ENCODE measurements at places on chromosomes 3 and 15. TPM values are rescaled to one million over a fixed set of nuclear protein-coding genes. Genes with fewer than 3 reads are reported as not detected.

RPL32 gene
- 400 TPM for total RNA-seq

ITPKA gene
- 5.7 TPM for total RNA-seq

SNTN gene
- not detected for total RNA-seq

FBN1 gene
- total RNA-seq: 372 TPM

C15orf62 gene
- not detected for total RNA-seq

GRCh38 chr3:38636464-38636863 is 13.0 kb downstream of the SCN5A start:
- no peaks in the 10 kb centered on the region for H3K27me3 ChIP-seq
- peaks cover 16% of the 10 kb centered on the region for H3K4me1 ChIP-seq
- H3K27ac ChIP-seq: no peak overlapping the region
- DNase-seq: no peak
- no peak overlapping the region for H3K4me3 ChIP-seq
- H3K36me3 ChIP-seq: no peaks in the 10 kb centered on the region

DNA sequence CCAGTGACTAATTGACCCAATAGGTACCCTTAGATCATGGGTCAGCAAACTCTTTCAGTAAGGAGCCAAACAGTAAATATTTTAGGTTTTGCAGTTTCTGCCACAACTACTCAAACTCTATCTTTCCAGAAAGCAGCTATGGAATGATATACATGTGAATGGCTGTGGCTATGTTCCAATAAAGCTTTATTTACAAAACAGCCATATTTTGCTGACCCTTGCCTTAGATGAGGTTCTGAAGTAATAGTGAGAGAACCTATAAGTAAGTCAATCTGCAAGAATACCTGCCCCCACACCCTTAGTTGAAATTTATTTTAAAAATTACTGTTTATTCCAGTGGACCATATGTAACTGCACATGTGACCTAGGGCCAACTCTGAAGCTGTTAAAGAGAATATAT is 134.0 kb downstream of the CMSS1 start:
- no peaks in the 10 kb centered on the region for H3K27me3 ChIP-seq
- peaks cover 43% of the 10 kb centered on the region for H3K4me1 ChIP-seq
- H3K36me3 ChIP-seq: no peaks in the 10 kb centered on the region
- peak overlapping the region; percentile 80 for H3K27ac ChIP-seq
- H3K4me3 ChIP-seq: no peak overlapping the region

DNA sequence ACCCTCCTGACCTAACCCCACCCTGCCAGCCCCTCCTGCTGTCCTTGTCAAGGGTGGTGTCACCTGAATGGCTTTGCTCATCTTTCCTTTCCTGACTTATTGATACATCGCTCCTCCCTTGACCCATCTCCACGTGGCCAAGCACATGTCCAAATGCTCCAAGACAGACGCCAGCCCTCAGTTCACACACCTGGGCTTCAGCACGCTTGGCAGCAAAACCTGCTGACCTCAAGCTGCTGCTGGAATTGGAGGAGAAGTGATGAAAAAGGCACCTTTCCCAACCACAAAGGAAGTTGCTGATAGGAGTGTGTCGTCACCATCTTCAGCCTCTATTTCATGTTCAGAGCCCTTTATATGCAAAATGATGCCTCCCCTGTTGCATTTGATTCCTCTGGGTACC is 141.3 kb downstream of the TLE3 start:
- H3K36me3 ChIP-seq: no peaks in the 10 kb centered on the region
- H3K4me3 ChIP-seq: no peak overlapping the region
- no peaks in the 10 kb centered on the region for H3K27me3 ChIP-seq
- no peak for DNase-seq

DNA sequence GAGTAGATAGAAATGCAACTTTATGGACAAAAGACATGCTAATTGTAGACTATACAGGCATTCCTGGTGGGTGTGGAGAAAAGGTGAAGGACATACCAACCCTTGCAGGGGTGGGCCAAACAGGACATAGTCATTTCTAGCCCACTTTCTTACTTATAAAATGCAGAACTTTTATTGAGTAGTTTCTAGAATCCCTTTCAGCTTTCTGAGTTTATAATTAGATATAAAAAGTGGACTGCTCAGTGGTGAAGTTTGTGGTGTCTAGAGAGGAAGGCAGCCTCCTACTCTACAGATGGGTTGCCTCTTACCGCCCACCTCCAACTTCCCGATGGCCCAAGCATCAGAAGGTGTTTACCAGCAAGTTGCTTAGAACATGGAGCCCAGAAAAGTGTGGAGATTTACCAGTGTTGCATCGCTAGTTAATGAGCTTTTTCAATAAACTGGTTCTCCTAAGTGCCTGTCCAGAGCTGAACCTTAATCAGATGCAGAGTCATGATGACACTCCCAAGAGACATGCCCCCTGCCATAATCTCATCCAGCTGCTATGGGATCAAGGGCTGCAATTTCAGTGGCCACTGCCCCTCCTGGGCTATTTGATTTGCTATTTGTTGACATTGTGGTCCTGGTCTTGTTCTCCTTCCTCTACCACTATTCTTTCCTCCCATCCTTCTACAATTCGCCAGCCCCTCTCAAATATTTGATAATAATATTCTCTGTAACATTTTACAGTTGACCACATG is 77.5 kb upstream of the STRIT1 start:
- H3K4me3 ChIP-seq: no peak overlapping the region
- no peaks in the 10 kb centered on the region for H3K27me3 ChIP-seq
- H3K4me1 ChIP-seq: no peaks in the 10 kb centered on the region
- H3K27ac ChIP-seq: no peak overlapping the region

DNA sequence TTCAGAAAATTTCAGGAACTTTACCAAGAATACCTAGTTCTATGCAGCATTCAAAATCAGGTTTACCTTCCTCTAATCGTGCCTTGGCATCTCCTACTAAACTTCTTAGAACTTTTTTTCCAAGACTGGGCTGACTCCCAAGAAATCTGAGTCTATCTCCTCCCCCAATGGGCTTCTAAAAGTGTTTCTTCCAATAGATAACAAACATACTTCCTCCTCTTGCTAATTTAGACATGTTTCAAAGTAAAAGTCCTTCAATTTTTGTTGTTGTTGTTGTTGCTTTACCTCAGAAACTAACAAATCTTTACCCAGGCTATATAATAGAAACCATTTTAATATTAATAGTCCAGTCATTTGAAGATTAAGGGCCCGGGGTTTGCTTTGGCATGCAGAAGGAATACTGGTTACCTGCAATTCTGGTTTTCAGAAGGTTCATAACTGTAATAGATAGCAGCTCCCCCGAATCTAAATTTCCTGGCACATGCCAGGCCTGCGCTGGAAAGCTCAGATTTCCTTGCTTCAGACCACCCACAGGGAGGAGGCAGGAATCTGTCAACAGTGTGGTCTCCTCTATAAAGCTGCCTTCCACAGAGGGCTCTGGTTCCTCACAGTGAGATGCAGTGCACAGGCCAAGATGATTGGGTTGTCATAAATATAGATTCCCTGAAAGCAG is 188.7 kb downstream of the THRB start:
- no peaks in the 10 kb centered on the region for H3K27me3 ChIP-seq
- peak; percentile 78 for DNase-seq
- H3K4me3 ChIP-seq: no peak overlapping the region
- no peaks in the 10 kb centered on the region for H3K36me3 ChIP-seq
- peak overlapping the region; percentile 39 for H3K27ac ChIP-seq
- H3K4me1 ChIP-seq: peaks cover 18% of the 10 kb centered on the region

- H3K4me3 ChIP-seq: no peak overlapping the region
- no peak overlapping the region for H3K27ac ChIP-seq
- no peaks in the 10 kb centered on the region for H3K36me3 ChIP-seq
Measured at GRCh38 chr3:12369029-12369428, 80.2 kb downstream of the PPARG start.

DNA sequence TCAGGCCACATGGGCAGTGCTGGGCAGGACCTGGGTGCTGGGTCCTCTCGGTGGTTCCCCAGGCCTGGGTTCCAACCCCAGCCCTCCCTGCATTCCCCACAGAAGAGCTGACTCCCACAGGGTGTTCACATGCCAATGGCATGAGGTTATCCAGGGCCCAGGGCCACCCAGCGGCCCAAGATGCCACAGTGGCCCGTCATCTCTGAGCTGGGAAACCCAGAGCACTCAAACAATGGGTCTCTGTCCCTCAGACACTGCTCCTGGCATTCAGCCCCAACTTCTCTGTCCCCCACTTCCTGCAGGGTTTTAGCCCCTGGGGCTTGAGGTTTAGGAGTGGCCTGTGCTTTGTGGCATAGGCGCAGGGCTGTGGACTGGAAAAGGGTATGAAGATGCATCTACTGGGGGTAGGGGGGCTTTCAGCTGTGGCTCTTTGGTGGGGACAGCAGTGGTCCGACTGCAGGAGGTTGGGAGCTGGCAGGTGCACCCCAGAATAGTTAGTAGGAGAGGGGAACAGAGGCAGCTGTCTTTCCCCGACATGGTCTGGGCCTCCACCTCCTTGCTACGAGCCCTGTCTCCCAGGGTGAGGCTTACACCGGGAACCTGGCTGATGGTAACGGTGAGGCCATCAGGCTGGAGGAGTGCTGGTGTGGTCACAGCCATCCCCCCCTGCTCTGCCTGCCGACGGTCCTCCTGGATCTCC is 1.7 kb downstream of the CCDC9B start:
- H3K36me3 ChIP-seq: peaks cover 61% of the 10 kb centered on the region
- DNase-seq: peak; percentile 99
- peak overlapping the region; percentile 49 for H3K4me3 ChIP-seq
- H3K4me1 ChIP-seq: peaks cover 97% of the 10 kb centered on the region
- no peaks in the 10 kb centered on the region for H3K27me3 ChIP-seq
- H3K27ac ChIP-seq: peak overlapping the region; percentile 97

DNA sequence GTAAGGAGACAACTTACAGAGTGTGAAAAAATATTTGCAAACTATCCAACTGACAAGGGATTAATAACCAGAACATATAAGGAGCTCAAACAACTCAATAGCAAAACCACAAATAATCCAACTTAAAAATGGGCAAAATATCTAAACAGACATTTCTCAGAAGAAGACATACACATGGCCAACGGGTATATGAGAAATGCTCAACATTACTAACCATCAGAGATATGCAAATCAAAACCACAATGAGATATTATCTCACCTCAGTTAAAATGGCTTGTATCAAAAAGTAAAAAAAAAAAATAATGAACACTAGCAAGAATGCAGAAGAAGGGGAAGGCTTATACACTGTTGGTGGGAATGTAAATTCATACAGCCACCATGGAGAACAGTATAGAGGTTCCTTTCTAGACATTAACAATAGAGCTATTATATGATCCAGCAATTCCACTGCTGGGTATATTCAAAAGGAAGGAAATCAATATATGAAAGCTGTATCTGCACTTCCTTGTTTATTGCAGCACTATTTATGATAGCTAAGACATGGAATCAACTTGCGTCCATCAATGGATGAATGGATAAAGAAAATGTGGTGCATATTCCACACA is 998.6 kb downstream of the NAALADL2 start:
- no peaks in the 10 kb centered on the region for H3K36me3 ChIP-seq
- H3K4me3 ChIP-seq: no peak overlapping the region
- DNase-seq: no peak
- no peaks in the 10 kb centered on the region for H3K4me1 ChIP-seq
- H3K27ac ChIP-seq: no peak overlapping the region

DNA sequence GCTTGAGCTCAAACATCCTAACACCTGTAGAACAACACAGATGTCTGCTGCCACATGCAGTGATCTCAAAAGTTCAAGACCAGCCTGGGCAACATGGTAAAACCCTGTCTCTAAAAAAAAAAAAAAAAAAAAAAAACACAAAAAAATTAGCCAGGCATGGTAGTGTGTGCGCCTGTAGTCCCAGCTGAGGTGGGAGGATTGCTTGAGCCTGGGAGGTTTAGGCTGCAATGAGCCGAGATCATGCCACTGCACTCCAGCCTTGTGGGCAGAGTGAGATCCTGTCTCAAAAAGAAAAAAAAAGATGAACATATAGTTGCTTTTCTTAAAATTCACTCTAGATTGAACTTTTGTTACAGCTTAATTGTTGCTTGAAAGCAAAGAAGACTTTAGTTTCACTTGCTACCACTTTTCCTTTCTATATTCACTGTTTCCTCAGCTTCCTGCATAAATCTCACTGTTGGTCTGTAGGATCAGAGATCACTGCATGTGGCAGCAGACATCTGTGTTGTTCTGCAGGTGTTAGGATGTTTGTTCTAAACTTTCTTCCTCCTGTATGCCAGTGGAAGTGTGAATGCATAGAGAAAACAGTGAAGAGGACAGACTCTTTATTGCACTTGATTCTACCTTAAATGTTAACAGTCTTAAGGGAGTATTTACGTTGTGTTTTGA is 12.6 kb downstream of the RAB11A start:
- DNase-seq: no peak
- no peak overlapping the region for H3K27ac ChIP-seq
- H3K36me3 ChIP-seq: peaks cover 80% of the 10 kb centered on the region
- H3K27me3 ChIP-seq: no peaks in the 10 kb centered on the region
- no peaks in the 10 kb centered on the region for H3K4me1 ChIP-seq

DNA sequence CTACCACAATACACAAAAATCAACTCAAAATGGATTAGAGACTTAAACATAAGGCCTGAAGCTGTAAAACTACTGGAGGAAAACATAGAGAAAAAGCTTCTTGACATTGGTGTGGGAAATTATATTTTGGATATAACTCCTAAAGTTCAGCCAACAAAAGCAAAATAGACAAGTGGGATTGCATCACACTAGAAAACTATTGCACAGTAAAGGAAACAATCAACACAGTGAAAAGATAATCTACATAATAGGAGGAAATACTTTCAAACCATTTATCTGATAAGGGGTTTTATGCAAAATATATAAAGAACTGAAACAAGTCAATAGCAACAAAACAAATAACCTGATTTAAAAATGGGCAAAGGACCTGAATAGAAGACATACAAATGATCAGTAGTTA is 37.6 kb upstream of the TP63 start:
- no peaks in the 10 kb centered on the region for H3K36me3 ChIP-seq
- H3K27ac ChIP-seq: no peak overlapping the region
- H3K27me3 ChIP-seq: no peaks in the 10 kb centered on the region
- no peak for DNase-seq

Data from SJSA1 (cell line).